Stimulated activated CD8-positive, alpha-beta memory T cell treated with anti-CD3 and anti-CD28 coated beads, Interleukin-7, amount 100 ng/mL, for 1 hour (primary cell): ENCODE measurements at places on chromosomes 12 and 14.
A peak's percentile ranks its signal among the peaks of the same experiment; 100 is the strongest.

- DNase-seq, result no peak
These were observed 117.6 kb downstream of the PTPN11 start for GRCh38 chr12:112536367-112536730.

DNA sequence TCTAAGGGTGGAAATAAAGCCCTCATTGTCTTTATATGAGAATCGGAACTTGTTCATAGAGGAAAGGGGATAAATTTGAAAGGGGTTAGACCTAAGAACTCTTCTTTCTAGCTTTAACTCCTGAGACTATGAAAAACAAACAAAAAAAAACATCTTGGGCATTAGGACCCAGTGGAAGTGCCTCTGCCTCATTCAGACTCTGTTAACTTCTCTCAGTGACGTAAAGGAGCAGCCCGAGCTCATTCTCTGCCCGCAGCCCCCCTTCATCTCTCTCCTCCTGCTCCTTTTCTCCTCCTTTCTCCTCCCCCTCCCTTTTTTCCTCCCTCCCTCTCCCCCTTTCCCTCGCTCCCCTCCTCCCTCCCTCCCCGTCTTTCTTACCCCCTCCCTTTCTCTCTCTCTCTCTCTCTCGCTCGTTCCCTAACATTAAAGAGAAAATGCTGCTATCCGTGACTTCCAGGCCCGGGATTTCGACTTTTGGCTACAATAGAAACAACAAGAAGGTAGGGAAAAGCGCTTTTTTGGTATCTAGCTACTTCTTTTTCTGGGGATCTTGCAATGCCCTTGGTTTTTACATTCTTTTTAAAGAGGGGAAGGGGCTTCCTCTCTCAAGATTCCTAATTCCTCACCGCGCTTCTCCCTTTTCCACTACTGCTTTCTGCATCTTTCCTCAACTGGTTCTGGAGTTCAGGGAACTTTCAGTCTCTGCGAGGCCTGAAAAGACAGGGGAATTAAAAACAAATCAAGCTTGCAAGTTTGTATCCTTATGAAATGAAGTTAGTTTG is at the start of gene RBMS2:
Gene RBMS2 (plus strand): TSS at position 231 of the 782 bp plus-strand sequence. CDS start 204 bp downstream, at position 435.
- no peak for DNase-seq

- DNase-seq, result no peak
These were observed 299.0 kb upstream of the FOXG1 start for GRCh38 chr14:28467611-28468010.

GRCh38 chr14:32896979-32897697 is 41.5 kb upstream of the NPAS3 start:
- DNase-seq, result no peak

DNA sequence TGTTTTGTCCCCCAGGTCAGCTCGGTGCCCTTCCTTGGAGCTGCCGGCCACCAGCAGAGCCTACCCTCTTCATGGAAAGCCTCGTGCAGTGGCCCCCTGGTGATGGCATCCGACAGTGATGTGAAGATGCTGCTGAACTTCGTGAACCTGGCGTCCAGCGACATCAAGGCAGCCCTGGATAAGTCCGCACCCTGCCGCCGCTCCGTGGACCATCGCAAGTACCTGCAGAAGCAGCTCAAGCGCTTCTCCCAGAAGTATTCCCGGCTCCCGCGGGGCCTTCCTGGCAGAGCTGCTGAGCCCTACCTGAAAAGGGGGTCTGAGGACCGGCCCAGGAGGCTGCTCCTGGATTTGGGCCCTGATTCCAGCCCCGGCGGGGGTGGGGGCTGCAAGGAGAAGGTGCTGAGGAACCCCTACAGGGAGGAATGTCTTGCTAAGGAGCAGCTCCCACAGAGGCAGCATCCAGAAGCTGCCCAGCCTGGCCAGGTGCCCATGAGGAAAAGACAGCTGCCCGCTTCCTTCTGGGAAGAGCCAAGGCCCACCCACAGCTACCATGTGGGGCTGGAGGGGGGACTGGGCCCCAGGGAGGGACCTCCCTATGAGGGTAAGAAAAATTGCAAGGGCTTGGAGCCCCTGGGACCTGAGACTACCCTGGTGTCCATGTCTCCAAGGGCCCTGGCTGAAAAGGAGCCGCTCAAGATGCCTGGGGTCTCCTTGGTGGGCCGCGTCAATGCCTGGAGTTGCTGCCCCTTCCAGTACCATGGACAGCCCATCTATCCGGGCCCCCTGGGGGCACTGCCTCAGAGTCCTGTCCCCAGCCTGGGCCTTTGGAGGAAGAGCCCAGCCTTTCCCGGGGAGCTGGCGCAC is 1.3 kb downstream of the FAM181A start:
- DNase-seq, result no peak

- no peak for DNase-seq
These were observed 208.0 kb downstream of the SLC41A2 start for GRCh38 chr12:104750061-104750460.

DNA sequence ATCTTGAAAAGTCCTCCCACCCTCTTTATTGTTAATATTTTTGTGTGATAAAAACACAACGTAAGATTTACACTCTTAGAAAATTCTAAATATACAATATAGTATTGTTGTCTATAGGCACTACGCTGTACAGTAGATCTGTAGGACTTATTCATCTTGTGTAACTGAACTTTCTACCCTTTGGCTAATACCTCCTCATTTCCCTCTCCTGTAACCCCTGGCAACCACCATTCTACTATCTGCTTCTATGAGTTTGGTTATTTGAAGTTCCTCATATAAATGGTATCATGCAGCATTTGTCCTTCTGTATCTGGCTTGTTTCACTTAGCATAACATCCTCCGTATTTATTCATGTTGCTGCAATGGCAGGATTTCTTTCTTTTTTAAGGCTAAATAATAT is 5.2 kb upstream of the CLEC9A start:
- no peak for DNase-seq

DNA sequence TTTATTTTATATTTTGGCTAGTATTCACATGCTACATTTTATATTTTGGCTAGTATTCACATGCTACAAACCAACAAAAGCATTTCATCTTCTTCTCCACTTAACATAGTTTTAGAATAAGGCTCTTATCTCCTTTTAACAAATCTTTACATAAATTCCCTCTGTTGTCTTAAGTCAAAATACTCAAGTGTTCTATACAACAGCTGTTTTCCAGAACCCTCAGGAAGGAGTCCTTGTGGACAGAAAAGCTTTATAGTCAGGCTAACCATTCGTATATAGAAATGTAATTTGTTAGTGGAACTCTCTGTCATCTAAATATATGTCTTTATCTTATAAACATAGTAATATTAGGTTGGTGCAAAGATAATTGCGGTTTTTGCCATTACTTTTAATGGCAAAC is 191.0 kb upstream of the FLRT2 start:
- no peak for DNase-seq

DNA sequence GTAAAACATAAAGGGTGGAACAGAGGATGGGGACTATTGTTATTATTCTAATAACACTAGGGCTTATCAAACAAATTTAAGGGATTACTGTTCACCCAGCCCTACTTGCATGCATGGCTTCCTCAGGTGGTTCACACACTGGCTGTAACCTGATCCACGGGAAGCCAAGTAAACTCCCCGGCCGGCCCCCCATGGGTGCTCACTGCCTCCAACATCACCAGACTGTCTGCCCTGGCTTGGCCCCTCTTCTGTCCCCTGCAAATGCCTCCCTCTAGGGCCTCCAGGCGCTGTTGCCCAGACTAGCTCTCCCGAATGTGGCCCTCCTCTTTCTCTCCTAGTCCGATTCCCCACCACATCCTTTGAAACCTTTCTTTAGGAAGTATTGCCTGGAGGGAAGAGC is 18.6 kb downstream of the FAIM2 start:
- DNase-seq, result no peak

DNA sequence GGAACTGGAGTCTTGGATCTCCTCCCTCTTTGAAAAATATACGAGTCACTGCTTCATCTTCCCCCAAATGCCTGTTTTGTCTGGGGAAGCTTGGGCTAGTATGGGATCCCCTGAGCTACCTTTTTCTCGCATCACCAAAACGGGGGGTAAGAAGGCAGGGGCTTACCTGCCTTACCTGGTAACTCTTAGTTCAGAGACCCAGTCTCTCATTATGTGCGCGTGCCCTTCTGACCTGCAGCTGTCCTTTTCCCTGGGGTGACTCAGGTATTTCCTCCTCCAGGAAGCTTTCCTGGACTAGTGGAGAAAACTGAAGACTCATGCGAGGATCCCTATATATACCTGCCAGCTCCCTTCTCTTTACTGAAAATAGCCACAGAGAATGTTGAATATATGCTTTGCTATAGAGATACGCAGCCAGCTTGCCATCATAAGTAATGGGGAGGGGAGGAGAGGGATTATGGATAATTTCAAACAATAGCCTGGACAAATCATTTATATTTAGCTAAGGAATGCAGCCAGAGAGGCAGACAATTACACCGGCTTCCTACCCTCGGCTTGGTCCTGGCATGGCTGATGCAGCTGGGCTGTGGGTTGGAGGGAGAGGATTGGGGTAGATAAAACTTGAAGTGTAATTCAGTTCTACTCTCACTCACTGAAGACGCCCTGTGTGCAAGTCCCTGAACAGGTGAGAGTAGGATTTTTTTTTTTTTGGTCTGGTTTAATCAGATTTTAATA is 1.1 kb downstream of the TSPAN9 start:
- no peak for DNase-seq

DNA sequence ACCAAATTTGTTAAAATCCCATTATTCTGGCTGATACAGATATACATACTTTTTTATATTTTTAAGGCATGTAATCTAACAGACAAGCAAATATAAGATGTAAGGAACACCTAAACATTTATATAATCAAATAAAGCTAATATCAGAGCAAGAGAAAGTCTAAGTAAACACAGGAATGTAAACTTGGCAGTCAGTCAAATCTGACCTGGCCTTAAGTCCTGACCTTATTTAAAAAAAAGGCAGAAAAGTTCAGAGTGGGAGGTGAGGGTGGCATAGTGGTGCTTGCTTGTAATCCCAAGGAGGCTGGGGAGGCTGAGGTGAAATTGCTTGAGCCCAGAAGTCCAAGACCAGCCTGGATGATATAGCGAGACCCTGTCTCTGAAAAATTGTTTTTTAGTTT is 152.6 kb downstream of the DERA start:
- no peak for DNase-seq

- no peak for DNase-seq
These were observed 10.2 kb upstream of the BHLHE41 start for GRCh38 chr12:26135010-26135420.

DNA sequence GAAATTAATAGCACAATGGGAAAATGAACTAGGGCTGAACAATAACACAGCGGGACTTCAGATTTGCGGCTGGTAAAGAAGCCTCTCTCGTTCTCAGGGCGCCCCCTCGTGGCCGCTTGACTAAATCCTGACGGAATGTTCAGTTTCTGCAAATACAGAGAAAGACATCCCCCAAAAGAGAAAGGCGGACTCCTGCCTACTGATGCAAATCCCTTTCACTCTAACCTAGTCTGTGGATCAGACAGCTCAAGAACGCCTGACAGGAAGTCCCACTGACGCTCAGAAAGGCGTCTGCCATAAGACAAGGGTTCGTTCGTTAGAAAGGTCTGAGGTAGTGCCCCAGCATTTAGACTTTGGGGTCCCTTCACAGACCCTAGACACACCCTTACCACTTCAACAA is 2.5 kb downstream of the NUAK1 start:
- peak; percentile 70 for DNase-seq

DNA sequence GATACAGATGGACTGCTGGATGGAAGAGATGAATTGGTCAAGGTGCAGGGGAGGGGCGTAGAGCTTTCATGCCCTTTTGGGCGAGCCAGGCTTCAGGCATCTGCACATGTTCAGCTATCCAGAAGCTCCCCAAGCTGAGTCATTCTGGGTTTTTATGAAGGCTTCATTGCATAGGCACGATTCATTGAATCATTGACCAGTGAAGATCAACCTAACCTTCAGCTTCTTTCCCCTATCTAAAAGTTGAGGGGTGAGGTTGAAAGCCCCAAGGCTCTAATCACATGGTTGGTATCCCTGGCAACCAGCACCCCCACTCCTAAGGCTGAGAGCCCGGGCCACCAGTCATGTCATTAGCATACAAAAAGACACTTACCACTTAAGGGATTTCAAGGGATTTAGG is 36.3 kb downstream of the RPS29 start:
- DNase-seq, result no peak

- DNase-seq, result no peak
These were observed 44.4 kb downstream of the PLEKHG7 start for GRCh38 chr12:92747151-92747550.

DNA sequence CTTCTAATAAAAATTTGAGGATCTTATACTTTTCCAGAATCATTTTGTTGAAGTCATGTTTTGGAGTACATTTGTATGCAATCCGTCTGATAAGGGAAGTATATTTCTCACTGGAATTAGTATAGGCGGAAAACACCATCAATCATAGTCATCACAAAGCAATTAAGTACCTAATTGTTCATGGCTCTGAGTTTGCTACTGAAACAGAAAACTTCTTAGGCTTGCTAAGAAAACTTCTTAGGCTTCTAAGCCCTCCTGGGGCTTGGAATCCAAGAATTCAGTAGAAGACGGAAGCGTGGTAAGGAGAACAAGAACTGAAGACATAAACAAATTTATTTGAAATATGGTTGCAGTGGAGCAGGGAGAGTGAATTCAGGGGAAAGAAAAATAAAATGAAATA is 636.3 kb downstream of the DIO2 start:
- DNase-seq, result no peak

DNA sequence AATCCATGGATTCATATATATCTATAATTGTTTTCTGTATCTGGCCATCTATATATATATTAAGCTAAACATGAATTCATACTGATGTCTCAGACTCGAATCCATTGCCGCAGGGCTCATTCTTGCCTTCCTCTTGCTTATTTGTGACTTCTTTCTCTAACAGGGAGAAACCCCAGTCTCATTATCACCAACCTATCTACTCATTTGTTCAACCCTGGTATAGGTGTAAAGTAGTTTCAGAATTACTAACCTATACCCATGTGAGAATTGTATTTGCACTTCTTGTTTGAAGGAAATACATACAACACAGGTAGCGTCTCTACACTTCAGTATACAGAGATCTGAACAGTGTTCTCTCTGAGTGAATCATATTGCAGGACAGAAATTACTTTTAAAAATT is 77.7 kb downstream of the PTPN11 start:
- no peak for DNase-seq

DNA sequence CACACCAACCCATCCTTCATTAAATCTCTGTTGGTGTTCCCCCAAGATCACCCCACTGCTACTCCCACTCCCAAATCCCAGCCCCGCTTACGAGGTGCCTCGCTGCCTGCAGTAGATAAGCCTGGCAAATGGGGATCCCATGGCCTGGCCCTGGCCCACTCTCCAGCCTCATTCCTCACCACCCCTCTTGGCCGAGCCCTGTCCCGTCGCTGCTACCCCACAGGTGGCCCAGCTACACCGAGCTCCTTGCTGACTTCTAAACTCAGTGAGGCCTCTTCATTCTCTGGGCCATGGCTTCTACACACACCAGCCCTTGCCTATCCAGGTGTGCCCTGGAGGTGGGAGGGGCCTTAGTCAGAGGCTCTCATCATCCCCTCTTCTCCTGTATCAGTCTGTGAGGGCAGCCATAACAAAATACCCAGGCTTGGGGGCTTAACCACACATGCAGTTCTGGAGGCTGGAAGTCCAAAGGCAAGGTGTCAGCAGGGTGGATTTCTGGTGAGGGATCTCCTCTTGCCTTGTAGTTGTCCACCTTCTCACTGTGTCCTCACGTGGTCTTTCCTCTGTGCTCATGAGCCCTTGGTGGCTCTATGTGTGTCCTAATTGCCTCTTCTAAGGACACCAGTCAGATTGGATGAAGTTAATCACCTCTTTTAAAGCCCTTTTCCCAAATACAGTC is 92.8 kb downstream of the PRMT8 start:
- no peak for DNase-seq
